ENCODE measurements at places on chromosomes 2 and 18. TPM values are rescaled to one million over a fixed set of nuclear protein-coding genes. Genes with fewer than 3 reads are reported as not detected.

GRCh38 chr2:164840930-164841718, 499 bp downstream of the COBLL1 start:
- DNase-seq, result peak; percentile 32

The BOK gene
- 13.3 TPM for total RNA-seq

DNA sequence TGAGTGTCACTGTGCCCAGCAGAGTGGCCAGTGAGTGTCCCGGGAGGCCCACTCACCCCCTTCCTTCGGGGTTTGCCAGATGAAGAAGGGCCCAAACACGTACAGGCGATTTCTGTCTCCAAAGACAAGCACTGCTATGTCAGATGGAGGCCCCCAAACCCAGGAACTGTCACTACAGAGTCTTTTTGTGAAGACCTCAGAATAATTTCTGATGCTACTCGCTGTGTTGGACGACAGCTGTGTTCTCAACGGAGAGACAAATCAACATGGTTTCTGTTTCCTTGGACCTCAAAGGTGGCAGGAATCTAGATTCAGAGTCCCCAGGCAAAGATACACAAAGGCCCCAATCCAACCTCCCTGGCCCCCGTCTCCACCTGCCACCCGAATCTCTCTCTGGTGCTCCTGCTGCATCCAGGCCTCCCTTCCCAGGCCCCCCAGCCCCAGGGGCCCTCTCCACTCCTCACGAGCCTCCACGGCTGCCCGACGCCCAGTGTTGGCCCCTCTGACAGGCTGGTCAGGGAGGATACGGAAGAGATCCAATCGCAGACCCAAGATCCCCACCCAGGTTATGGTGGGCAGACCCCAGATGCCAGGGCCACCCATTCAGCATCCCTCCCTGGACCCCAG, 2.4 kb upstream of the GPR17 start:
- no peak for DNase-seq

DNA sequence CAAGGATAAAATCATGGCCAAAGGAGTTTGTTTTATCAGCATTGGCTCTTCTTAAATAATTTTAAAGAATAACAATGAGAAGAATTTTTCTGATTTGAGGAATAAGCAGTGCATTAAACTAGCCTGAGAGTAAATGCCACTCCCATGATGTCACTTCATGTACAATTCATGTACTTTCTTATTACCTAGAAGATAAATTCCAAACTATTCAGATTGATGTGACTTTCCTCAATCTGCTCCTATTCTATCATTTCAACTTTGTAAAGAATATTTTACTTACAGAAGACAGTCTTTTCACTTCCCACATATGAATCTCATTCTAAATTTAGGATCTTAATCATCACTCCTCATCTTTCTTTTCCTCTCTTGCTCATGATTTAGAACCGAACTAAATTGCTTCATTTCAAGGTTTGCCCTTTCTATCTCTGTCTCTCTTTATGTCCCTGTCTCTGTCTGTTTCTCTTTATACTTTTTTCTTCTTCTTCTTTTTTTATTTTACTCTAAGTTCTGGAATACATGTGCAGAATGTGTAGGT, 1142.0 kb upstream of the PIK3C3 start:
- DNase-seq, result peak; percentile 27

DNA sequence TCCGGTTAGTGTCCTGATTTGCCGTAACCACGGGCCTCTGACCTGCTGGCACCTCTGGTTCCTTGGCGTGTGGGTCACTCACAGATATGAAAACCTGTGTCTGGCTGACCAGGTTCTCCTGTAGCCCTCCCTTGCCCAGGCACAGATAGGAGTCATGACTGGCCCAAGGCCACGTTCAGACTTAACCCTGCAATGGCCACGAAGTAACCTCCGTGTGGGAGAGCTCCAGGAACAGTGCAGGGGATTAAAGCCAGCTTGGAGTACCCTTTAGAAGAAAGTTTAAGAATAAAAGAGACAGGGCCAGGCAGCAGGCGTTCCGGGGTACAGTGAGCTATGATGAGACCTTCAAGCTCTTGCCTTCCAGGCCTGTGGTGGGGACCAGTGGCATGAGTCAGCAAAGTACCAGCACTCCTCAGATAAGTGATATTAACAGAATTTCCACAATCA, 25.5 kb downstream of the CENPO start:
- peak; percentile 63 for DNase-seq

- DNase-seq, result peak; percentile 71
Measured at GRCh38 chr2:12923907-12924610, 207.3 kb downstream of the TRIB2 start.

DNA sequence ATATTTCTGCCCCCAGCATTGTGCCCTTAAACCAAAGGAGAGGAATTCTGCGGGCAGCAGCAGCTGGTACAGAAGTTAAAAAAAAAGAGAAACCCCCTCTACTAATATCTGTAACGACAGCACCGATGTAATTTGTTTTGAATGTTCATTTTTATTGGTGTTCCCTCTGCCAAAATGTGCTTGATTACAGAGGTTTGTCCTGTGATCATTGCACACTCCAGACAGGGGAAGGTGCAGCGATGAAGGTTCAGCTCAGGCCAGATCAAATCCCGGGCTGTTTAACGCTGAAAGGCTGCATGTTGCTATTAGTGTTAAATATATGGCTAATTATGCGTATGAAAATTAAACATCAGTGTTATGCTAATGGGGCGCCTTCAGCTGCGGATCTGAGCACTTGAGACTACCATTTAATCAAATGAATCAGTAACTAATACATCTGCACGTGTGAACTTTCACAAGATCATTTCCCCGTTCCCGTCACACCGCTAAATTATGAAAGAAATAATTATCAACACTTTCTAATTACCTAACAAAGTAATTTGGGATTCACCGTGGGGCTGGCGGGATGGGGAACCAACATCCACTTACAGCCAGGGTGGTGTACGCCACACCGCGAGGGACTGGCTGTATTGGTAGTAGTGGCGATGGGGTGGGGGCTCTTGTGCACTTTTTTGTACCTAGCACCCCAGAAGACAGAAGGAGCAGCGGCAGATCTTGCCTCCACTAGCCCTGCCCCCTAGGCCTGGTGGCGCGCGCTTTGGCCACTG, 1.5 kb upstream of the DLX1 start:
- DNase-seq, result no peak

All from IMR-90 (cell line).